ENCODE measurements at places on chromosomes 11 and 22.
A peak's percentile ranks its signal among the peaks of the same experiment; 100 is the strongest.

- no peak for DNase-seq
These were observed 38.2 kb upstream of the ABTB2 start for GRCh38 chr11:34395916-34396550.

DNA sequence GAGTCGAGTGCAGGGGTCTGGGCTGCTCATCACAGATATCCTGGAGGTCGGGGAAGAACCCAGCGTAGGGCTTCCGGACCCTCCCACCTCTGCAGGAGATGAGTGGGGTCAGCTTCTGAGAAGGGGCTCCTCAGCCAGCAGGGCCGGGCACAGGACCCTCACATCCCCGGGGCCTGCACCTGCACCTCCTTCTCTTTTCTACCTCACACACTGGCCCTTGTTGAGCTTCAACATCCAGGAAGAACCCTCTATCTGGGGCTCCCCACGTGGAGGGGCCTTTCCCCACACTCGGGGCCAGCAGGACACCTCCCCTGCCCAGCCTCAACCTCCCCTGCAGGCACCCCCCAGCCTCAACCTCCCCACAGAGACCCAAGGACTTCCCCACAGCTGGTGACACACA lies 299.4 kb downstream of the CTTN start:
- DNase-seq, result no peak

DNA sequence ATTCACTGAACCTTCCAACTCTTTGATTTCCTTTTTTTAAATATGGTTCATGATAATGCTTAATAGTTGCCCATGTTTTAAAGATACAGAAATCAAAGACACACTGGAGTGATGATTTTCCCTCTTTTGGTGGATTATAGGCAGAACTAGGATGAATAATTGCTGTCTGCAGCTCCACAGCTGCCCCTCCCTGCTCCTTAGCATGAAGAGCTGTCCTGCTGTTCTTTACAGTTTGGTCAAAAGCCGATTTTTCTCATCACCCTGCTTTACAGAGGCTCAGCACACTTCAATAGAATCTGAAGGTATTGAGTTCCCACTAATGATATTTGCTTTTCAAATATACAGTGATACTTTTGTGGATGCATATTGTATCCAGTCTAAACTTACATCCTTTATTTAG lies 202.6 kb downstream of the AASDHPPT start:
- DNase-seq, result no peak

- no peak for DNase-seq
These were observed 16.1 kb upstream of the RPS3 start for GRCh38 chr11:75383246-75383645.

DNA sequence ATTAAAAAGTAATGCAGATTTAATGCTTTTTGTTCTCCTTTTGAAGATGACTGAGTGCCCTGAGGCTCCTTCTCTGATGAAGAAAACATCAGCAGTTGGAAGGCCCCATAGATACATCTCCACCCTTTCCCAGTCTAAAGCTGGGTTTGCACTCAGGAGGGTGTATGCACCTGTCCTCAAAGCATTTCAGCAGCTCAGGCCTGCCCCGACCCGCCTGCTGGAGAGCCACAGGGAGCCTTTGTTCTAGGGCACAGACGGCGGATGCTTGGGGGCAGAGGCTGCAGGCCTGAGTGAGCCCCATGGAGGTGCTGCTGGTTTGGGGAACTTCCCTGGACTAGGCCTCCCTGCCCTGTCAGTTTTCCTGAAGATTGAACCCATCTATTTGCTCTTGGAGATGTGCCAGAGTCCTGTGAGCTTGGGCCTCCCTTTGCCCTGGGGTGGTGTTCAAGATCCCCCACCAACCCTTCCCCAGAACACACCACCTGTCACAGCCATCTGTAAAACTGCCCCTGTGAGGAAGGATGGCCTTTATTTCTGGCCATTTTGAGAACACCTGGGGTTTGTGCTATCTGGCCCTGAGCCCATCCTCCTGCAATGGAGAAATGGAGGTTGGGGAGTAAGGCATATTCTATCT lies 160.0 kb downstream of the NAV2 start:
- DNase-seq, result no peak

- no peak for DNase-seq
These were observed 105.2 kb upstream of the OR5AK2 start for GRCh38 chr11:56883371-56883987.

GRCh38 chr11:113977071-113977490 lies 2.2 kb downstream of the HTR3A start:
- no peak for DNase-seq

DNA sequence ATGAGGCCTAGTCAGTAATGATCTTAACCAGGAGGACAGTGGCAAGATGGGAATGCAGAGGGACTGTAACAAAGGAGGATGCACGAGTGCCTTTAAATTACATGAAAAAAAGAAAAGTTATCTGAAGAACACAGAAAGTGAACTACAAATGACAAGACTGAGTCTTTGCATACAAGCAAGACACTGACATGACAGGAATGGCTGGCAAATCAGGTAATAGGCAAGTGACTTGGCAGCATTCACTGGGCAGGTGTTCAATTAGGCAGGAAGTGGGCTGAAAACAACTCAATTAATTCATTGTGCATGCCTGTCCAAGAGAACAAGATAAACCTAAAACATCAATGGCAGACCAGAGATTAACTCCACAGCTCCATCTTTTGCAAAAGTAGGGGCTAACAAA lies 24.0 kb downstream of the SMCO4 start:
- DNase-seq, result no peak

DNA sequence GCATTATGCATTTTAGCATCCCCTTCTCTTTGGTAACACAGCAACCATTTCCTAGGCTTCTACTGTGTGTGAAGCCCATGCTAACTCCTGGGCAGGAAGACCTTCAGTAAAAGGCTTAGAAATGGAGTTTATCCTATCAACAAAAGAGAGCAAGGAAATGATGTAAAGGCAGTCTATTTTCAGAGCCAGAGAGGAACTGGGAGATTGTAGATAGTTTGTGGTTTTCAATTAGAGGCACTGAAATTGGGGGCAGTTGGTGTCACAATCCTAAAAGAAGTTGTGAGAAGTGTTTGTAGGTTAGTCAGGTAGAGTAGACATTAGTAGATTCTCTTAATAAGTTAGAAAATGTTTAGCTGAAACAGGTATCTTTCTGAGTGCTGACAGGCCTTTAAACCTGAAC lies 7.1 kb downstream of the ACAD8 start:
- no peak for DNase-seq

DNA sequence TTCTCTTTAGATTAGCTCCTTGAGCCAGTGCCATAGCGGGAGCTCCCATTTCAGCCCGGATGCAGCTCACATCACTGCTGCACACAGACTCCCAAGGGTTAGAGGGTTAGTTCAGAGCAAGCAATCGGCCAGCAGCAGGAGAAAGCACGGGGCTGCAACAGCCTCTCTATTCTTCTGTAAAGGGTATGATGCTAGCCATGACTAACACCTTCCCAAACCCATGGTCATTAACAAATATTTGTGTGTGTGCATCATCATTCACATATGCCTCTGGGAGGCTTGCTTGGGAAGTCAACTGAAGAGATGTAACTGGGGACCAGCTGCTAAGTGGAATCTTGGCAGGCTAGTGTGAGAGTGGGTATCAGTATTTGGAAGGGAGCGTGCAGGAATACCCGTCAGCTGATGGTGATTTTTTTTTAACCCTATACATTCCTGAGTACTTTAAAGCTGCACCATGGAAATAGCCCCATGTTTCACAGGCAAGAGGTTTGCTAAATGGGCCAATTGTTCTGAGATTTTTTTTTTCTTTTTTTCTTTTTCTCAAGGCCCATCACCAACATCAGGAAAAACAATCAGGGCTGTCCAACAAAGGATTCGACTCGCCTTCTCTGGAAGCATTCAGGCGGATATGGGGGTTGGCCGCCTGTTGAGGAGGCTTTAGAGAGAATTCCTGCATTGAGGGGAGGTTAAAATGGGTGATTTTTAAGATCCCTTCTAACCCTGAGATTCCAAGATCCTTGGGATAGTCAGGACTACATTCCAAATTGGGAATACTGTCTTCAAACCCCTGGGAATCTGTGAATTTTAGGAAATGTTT lies 33.2 kb upstream of the CCDC89 start:
- no peak for DNase-seq

GRCh38 chr11:71482746-71483364 lies 29.9 kb downstream of the NADSYN1 start:
- DNase-seq, result no peak

DNA sequence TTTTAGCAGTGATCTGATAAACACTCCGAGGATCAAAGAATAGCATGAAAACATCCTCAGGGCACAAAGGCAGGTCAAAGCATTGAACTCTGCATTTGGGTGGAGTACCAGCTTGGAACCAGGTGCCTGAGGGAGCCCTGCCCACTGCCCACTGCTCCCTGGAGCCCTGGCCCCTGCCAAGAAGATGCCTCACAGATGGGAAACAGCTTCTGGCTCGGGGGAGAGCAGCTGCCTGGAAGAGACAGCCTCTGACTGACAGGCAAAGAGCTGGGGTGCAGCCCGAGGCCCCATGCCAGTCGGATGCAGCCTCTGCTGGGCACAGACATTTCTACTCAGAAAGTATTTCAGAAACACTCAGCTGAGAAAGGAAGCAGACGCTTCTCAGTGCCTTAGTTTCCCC lies 13.2 kb downstream of the LMO1 start:
- no peak for DNase-seq

GRCh38 chr11:32070692-32071091 lies 20.2 kb upstream of the RCN1 start:
- no peak for DNase-seq

DNA sequence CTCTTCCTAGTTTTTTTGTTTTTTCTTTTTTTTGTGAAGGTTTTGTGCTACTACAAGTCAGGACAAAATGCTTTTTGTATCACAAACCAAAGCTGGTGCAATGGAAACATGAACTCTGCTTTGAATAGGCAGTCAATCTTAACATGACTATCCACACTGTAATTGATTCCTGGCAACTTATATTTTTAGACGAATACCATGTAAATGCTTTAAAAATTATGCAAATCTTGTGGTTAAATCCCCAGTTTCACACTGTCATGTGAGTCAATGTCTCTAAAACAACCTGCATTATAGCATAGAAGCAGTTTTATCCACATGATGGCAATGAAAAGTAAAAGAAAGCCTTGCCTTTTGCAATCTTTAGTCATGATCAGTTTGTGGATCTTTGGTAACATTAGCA lies 8.9 kb downstream of the TRPC6 start:
- no peak for DNase-seq

GRCh38 chr22:20514658-20515406 lies 7.4 kb downstream of the MED15 start:
- DNase-seq, result no peak

- no peak for DNase-seq
These were observed 184.3 kb downstream of the OPCML start for GRCh38 chr11:133347988-133348387.

DNA sequence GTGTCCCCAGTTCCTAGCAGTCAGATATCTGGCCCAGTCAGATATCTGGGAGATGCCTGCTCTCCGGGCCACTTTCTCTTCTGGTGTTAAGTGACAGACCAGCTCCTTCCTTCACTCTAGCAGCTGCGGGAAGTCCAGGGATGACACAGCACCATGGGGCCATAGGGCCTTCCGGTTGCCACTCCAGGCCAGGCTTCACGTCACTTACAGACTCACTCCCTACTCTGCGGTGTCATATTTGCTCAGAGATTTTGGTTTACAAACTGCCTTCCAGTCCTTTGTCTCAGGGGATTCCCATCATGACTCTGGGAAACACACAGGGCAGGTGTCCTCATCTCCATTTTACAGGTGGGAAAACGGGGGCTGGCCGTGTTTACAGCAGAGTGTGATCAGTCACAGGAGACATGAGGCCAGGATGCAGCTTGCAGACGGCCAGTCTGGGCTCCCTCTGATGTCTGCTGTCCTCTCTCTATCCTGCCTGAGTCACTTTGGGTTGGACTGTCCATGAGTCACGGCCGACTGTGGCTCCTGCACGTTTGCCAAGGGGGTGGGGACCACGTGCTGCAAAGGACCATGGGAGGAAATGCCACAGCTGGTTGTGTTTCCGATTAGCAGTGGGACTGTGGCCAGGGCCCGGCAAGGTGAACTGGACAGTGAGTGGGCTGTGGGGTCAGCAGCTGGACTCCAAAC lies 8.2 kb upstream of the TBC1D22A start:
- DNase-seq, result peak; percentile 67

GRCh38 chr11:117303646-117304315 lies 12.3 kb downstream of the BACE1 start:
- DNase-seq, result no peak

- no peak for DNase-seq
These were observed 3.6 kb upstream of the HSD17B12 start for GRCh38 chr11:43676933-43677332.

DNA sequence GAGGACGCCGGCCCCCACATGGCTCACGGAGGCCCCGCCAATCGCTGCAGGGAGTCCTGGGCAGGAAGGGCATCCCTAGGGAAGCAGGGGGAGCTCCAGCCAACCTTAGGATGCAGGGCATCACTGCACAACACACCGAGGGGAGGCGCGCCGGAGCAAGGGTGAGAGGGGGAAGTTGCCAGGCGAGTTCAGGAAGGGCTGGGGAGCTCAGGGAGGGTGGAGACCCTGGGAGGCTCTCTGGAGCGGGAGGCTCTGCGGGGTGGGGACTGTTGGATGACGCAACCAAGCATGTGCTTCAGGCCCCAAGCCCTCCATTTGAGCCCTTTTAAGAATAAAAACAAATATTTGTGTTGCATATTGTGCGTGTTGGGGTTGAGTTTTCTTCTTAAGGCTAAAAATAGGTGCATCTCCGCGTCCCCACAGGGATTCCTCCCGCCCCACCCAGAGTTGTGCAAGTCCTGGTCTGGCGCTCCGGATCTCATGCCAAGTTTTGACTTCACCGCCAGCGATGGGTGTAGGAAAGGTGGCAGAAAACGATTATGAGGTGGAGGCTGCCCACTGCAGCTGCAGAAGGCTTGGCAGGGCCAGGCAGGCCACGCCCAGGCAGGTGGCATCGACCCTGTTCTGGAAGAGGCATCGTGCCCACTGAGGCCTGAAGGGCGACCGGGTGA lies 65.2 kb downstream of the WNT7B start:
- DNase-seq, result no peak

DNA sequence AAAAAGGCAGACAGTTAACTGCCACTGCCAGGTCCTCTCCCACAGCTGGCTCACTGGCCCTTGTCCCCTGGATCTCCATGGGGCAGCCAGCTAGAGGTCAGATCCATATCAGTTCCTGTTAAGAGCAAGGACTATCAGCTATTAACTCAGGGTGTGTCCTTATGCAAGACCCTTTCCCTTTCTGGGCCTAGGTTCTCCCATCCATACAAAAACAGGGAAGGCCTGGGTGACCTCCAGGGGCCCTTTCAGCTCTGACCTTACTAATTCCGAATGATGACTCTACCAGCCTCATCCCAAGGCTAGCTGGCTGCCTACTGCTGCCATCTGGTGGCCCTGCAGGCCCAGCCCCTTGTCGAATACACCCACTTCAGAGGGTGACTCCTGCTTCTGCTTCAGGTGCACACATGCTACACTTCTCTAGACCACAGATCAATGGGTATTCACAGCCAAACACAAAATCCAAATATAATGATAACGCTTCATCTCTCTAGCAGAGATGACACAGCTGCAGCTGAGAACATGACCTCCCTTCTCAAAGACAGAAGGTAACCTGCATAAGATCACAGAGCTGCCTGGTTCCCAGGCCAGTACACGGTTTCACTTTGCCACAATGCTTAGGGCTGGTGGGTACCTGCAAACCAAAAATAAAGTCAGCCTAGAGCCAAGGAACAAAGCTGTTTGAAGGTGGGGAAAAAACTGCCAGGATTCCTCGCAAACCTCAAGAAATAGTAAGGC lies 34.1 kb downstream of the SERGEF start:
- no peak for DNase-seq
